ENCODE measurements at places on chromosomes 7 and 10. TPM values are rescaled to one million over a fixed set of nuclear protein-coding genes. Genes with fewer than 3 reads are reported as not detected.

The PON1 gene
- total RNA-seq: not detected

The NRF1 gene
- 29.8 TPM for total RNA-seq

The GBX1 gene
- total RNA-seq: not detected

The FAM131B gene
- not detected for total RNA-seq

The NEUROG3 gene
- 0.38 TPM for total RNA-seq

The ERVW-1 gene
- not detected for total RNA-seq

The DRGX gene
- not detected for total RNA-seq

The SLC29A3 gene
- 3.1 TPM for total RNA-seq

The RNF32 gene
- 2.9 TPM for total RNA-seq

Data from activated B cell treated with CpG ODN at 0.5 μM for 24 hours (primary cell).